ENCODE measurements at places on chromosomes 3 and 15.

GRCh38 chr15:75493732-75494131 is 42.2 kb upstream of the SIN3A start:
- no peak for DNase-seq

- no peak for DNase-seq
Measured at GRCh38 chr3:6449099-6449498, 411.8 kb upstream of the GRM7 start.

- no peak for DNase-seq
Measured at GRCh38 chr3:53146319-53146891, 14.6 kb upstream of the PRKCD start.

DNA sequence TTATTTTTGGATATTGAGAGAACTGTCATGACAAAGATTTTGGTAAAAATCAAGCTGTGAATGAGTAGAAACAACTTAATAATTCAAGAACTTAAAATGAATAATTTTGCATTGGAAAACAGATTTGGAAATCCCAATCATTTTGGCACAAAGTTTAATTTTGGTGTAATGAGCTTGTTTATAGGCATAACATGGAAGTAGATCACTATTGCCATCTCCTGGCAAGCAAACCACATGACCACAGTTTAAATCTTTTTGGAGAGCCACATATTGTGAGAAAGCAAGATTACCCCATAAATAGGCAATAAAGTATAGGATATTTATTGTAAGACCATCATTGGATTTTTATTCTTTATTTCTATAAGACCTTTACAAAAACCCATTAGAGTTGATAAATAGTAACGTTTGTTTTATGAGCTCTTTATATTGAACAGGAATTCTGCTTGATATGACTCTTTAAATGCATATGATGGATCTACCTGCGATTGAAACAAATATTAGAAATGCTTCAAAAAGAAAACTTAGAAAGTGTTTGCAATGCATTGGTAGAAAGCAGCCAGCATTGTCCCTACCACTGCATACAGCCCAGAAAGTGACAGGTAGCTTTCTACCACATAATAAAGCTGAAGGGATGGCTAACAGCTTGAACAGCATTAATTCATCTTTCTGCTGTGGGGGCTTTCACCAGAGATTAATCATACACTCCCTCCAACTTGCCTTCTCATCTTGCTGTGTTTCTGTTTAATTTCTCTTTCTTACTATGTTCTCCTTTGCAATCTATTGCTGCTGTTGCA is 766.8 kb downstream of the TBL1XR1 start:
- peak; percentile 59 for DNase-seq

DNA sequence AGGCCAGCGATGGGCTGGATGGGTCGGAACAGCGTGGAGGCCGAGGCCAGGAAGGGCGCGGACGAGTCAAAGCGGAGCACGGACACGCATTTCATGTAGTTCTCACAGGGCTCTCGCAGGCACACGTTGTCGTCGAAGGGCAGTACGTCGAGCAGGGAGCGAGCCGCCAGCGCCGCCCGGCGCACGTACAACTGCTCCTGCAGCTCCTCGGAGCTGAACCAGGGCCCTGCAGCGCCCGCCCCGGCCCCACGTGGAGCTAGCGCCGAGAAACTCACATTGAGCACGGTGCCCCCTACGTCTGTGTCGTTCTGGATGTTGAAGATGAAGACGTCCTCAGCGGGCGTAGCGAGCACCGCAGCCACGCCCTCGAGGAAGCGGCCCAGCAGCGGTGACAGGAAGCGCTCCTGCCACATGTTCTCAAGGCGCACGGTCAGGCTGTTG is 5.8 kb downstream of the CELSR3 start:
- no peak for DNase-seq

GRCh38 chr3:143751643-143752178 is 96.6 kb downstream of the SLC9A9 start:
- DNase-seq: no peak

- peak; percentile 88 for DNase-seq
Measured at GRCh38 chr3:129602730-129603560, 3.5 kb downstream of the PLXND1 start.

- DNase-seq: no peak
Measured at GRCh38 chr3:45603226-45603625, 8.7 kb downstream of the LIMD1 start.

- DNase-seq: no peak
Measured at GRCh38 chr3:123244128-123244527, 42.4 kb downstream of the SEC22A start.

GRCh38 chr3:30343861-30344260 is 262.5 kb upstream of the TGFBR2 start:
- DNase-seq: no peak

GRCh38 chr3:58573640-58574039 is 3.6 kb downstream of the FAM107A start:
- DNase-seq: no peak

GRCh38 chr3:135268941-135269532 is 474.0 kb downstream of the EPHB1 start:
- DNase-seq: no peak

- DNase-seq: no peak
Measured at GRCh38 chr3:167864552-167864874, 129.0 kb downstream of the SERPINI1 start.

GRCh38 chr15:100170291-100171210 is 171.2 kb downstream of the ADAMTS17 start:
- no peak for DNase-seq

DNA sequence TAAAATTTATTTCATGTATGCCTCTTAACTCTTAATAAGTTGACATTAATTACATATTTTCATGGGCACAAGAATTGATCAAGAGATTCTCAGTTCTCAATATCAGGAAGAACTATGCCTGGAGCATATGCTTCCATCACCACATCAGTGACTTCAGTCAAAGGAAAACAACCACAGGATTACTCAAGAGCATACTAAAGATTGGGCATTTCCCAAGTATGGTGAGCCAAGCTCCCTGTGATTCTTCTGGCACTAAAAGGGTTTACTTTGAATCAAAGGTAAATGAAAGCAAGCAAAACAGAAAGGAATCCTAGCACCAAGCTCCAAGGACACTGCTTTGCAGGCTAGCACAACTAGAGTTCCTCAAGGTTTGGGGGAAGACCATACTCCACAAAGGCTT is 44.6 kb downstream of the FMN1 start:
- no peak for DNase-seq

- no peak for DNase-seq
Measured at GRCh38 chr3:112379020-112379690, 46.2 kb downstream of the CD200 start.

GRCh38 chr15:40340740-40341400 is at the start of gene CCDC9B:
Gene CCDC9B, minus strand, starts transcription at chr15:40340939. Its CDS starts 120 bp downstream, at chr15:40340819.
- peak; percentile 76 for DNase-seq

- DNase-seq: no peak
Measured at GRCh38 chr3:163852233-163852632, 1226.1 kb downstream of the SI start.

DNA sequence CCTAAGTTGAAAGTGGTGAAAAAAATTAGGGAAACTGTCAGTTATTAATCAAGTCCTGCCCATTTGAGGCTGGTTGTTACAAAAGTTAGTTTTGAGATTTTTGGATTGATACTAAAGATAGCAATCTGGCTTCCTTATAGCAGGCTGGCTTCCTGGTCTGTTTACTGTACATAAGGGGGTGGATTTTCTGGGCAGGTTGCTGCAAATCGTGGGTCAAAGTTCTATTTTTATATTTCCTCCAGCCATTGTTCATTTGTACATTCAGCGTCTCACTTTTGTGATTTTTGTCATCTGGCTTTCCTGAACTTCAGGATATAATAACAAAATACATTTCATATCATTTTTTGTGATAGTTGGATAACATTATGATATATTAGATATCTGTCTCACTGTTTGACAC is 49.5 kb downstream of the CLDN1 start:
- DNase-seq: no peak

GRCh38 chr15:101115786-101116680 is 135.8 kb downstream of the CHSY1 start:
- no peak for DNase-seq

DNA sequence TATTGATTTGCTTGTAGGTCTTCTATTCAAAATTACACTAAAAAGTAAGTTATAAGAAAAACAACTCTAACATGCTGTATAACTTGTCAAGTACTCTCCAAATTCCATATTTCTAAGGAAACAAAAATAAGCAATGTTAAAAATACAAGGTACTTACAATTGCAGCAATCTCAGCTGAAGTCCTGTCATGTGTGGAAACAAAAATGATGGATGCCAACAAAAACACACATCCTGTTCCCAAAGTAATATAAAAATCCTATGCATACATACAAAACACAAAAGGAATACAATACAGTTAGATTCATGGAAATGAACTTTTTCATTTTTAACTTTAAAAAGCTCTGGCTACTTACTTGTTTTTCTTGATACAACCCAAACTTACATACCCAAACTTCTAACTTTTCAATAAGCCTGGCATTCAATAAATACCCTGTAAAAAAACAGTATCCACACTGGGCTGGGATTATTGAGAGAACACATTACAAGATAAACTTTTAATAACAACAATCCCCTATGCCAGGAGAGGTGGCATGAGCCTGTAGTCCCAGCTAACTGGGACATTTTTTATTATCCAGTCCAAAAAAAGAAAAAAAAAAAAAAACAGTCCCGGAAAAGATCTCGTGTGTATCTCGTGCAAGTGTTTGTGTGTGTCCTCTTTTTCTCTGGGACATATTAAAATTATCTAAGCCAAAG is 14.7 kb downstream of the CMTM6 start:
- DNase-seq: no peak

- no peak for DNase-seq
Measured at GRCh38 chr3:159881828-159882309, 106.8 kb upstream of the IL12A start.

DNA sequence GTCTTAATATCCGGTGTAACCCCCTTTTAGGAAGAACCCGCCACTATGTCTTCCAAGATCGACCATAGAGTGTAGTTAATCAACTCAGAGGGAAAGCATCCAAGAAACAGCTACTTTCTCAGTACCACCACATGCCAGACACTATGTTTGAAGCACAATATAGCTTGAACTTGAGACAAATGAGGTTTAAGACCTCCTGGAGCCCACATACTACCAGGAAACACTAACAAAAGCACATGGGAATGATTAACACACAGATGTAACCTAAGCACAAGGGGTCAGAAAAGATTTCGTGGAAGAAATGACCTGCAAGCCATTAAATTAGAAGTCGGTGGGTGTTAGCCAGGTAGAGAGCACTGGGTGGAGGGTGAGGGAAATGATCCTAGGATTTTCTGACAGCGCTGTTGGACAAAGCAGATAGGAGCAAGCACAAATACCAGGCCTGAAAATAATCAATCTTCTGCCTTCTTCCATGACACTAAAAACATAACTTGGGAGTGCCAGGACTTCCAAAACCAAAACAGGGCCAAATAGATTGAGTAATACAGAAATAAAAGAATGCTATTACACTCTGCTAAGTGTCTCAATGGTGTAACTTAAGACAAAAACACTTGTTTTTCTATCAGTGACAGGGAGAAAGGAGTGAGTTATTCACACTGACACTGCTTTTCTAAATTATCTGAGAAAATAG is 213.7 kb downstream of the FOXP1 start:
- no peak for DNase-seq

DNA sequence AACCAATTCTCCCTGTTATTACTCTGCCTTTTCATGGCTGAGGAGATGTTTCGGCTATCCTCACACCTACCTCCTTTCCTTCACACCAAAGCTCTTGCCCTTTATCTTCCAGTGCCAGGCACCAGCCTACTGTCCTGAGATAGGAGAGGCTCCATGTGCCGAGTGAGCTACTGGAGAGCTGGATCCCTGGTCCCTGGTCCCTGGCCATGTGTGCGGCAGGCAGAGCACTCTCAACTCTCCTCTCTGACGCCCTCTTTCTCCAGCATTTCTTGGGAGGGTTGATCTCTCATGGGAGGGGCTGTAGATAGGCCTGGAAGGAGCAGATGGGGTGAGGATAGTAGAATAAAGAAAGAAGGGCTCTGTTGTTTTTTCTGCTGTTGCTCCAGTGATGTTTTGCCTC is 277.1 kb upstream of the UMPS start:
- no peak for DNase-seq

DNA sequence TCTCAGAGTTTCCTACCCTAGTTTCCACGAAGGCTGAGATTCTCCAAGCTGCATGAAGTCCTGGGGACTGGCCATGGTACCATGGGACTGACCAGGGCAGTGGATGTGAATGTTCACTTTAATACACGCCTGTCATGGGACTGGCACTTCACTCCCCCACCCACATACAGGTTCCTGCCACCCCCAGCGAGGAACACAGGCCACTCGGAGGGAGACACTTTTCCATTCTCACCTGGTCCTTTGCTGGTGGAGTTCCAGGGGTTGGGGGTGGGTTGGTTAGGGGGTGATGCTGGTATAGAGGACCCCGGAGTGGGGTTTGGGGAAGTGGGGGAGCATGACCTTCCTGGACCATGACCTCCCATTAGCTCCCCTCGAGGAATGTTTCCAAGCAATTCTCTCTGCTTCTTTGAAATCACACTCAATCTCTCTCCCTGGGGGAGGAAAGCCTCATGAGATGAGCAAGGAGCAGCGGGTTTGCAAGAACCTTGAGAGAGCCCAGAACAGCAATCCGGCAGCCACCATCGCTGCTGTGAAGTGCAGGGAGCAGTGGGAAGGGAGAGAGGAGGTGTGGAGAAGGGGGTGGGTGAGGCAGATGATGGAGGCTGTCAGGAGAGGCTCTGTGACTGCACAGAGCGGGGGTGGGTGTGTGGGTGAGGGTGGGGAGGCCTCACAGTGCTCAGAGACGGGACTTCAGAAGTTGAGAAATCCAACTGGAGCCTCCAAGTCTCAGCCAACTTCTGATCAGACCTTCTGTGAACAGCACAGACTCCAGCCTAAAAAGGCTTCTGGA is 69.7 kb downstream of the ADCY5 start:
- DNase-seq: no peak

- no peak for DNase-seq
Measured at GRCh38 chr15:56568466-56569167, 103.7 kb upstream of the MNS1 start.

GRCh38 chr3:104878395-104878794 is 488.3 kb upstream of the ALCAM start:
- DNase-seq: no peak

DNA sequence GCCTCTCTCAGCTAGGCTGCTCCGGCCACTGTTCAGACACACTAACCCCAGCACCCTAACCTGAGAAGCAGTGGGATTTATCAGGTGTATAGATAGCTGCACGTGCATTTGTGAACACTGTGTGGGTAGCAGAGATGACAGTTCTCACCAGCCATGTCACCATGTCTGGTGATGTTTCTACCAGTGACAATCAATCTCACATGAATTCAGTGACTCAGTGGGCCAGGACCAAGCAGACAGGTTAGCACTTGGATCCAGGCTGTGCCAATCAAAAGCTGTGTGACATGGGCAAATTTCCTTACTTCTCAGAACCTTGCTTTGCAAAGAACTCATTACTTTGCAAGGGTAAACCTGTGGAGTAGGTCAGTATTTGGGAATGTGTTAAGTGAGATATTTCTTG is 65.3 kb upstream of the GATM start:
- DNase-seq: no peak

- DNase-seq: peak; percentile 59
Measured at GRCh38 chr3:59573911-59574310, 524.1 kb upstream of the CFAP20DC start.
